Uterus (tissue), 4 donors: ENCODE measurements at places on chromosomes 5 and 9.

DNA sequence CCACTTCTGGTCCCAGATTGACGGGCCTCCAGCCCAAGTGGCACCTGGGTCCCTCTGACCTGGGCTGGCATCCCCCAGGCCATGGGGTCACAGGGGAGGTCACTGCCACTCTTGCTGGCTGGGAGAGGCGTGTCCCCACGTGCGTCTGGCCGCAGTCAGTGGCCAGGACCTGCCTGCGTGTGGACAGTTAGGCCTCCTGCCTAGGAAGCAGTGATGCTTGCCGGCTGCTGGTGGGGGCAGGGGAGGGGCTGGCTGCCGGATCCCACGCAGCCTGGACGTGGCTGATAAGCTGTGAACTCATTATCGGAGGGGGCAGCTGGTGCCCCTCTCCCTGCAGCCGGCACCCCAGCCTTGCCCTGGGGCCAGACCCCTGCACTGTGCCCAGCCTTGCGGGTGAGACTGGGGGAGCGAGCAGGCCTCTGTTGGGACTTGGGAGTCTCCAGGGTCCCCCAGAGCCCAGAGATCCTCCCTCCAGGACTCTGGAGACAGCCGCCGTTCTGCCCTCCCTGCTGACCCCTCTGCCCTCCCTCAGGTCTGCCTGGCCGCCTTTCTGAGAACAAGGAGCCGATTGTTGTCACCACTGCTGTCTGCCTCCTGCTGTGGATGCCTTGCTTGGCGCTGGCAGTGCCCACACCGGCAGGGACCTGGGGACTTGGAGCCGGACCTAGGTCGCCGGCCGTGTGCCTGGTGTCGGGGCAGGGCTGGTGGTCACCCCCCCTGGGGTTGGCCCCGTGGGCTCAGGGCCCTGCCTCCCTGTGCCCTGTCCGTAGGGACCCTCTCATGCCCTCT, 12.3 kb downstream of the RXRA start:
- peaks cover 6% of the 10 kb centered on the region for H3K4me1 ChIP-seq
- H3K4me3 ChIP-seq: peak overlapping the region; percentile 14
- DNase-seq: no peak
- no peaks in the 10 kb centered on the region for H3K36me3 ChIP-seq
- H3K27me3 ChIP-seq: no peaks in the 10 kb centered on the region

DNA sequence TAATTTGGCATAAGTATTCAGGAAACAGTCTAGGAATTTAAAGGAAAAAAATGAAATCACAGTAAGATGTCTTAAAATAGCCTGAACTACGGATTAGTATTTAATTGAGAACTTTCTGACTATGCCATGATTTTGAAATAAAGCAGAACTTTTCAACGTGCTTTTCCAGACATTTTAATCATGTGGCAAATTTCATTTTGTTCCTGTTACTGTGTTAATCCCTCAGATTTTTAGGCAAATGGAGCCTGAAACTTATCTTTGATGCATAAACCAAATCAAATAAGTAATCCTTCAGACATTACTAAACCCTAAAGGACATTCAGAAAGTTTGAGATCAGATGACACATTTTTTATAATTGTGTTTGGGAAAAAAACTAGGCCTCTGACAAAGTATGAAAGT, 75.7 kb downstream of the FBN2 start:
- no peak overlapping the region for H3K4me3 ChIP-seq
- no peaks in the 10 kb centered on the region for H3K4me1 ChIP-seq
- H3K36me3 ChIP-seq: no peaks in the 10 kb centered on the region
- H3K27me3 ChIP-seq: no peaks in the 10 kb centered on the region
- H3K27ac ChIP-seq: no peak overlapping the region

GRCh38 chr5:134184155-134185135, 7.7 kb upstream of the SKP1 start:
- H3K27ac ChIP-seq: no peak overlapping the region
- no peaks in the 10 kb centered on the region for H3K4me1 ChIP-seq
- no peaks in the 10 kb centered on the region for H3K27me3 ChIP-seq
- H3K4me3 ChIP-seq: no peak overlapping the region
- DNase-seq: peak; percentile 63
- no peaks in the 10 kb centered on the region for H3K36me3 ChIP-seq

GRCh38 chr9:95095641-95096355, 221.7 kb downstream of the FANCC start:
- H3K27me3 ChIP-seq: no peaks in the 10 kb centered on the region
- DNase-seq: no peak
- peaks cover 28% of the 10 kb centered on the region for H3K4me1 ChIP-seq

DNA sequence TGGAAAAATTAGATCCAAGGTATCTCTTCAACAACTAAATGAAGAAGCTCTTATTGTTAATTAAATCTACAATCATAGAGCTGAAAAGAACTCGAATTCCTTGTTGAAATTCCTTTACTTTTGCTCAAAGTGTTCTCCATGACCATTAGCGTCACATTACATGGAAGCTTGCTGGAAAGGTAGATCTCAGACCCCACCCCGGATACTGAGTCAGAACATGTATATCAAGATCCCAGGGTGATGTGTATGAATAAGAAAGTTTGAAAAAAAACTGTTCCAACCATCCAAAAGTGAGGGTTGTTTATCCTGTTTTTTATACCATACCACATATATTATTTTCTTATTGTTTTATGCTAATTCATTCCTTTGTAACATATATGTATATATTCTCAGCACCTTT, 237.1 kb upstream of the PUM3 start:
- H3K27me3 ChIP-seq: no peaks in the 10 kb centered on the region
- DNase-seq: no peak
- H3K4me1 ChIP-seq: no peaks in the 10 kb centered on the region
- no peak overlapping the region for H3K4me3 ChIP-seq

DNA sequence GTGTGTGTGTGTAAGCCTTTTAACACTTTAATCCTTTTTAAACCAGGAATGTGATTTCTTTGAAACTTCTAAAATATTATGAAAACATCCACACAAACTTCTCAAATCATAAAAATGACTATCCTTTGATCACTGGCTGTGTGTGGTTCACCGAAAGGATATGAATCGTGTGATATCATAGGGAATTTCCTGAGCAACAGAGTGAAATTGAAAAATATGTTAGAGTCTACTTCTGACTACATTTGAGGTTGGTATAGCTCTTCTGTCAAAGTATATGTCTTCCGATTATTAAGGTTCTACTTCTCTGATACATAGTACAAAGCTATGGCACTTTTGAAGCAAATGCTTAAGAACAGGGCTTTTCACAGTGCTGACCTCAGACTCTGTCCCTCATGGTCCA, 40.3 kb downstream of the RGMB start:
- no peaks in the 10 kb centered on the region for H3K27me3 ChIP-seq
- no peak overlapping the region for H3K4me3 ChIP-seq

DNA sequence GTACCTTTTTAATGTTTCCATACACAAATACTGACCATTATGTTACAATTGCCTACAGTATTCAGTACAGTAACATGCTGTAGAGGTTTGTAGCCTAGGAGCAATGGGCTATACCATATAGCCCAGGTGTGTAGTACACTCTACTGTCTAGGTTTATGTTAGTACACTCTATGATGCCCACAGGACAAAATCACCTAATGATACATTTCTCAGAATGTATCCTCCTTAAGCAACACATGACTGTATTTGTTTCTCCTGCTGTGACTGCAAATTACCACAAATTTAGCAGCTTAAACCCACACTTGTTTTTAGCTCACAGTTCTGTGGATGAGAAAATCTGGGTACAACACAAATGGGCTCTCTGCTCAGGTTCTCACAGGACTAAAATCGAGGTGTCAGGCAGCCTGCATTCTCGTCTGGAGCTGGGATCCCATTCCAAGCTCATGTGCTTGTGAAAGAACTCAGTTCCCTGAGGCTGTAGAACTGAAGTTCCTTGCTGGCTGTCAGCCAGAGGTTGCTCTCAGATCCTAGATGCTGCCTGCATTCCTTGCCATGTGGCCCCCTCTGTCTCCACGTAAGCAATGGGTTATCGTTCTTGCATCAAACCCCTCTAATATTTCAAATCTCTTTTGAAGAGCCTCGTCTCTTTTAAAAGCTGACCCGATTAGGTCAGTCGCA, 38.6 kb upstream of the PIK3R1 start:
- H3K4me3 ChIP-seq: no peak overlapping the region
- no peak for DNase-seq
- no peaks in the 10 kb centered on the region for H3K4me1 ChIP-seq
- H3K27me3 ChIP-seq: no peaks in the 10 kb centered on the region
- H3K27ac ChIP-seq: no peak overlapping the region

GRCh38 chr9:105191508-105192121, 52.8 kb upstream of the SLC44A1 start:
- peak overlapping the region; percentile 48 for H3K27ac ChIP-seq
- no peaks in the 10 kb centered on the region for H3K36me3 ChIP-seq
- no peaks in the 10 kb centered on the region for H3K27me3 ChIP-seq
- no peak overlapping the region for H3K4me3 ChIP-seq
- no peaks in the 10 kb centered on the region for H3K4me1 ChIP-seq

GRCh38 chr9:35537913-35538312, 48.0 kb downstream of the RUSC2 start:
- peak overlapping the region; percentile 91 for H3K27ac ChIP-seq
- H3K36me3 ChIP-seq: no peaks in the 10 kb centered on the region
- DNase-seq: no peak
- peaks cover 13% of the 10 kb centered on the region for H3K4me1 ChIP-seq

DNA sequence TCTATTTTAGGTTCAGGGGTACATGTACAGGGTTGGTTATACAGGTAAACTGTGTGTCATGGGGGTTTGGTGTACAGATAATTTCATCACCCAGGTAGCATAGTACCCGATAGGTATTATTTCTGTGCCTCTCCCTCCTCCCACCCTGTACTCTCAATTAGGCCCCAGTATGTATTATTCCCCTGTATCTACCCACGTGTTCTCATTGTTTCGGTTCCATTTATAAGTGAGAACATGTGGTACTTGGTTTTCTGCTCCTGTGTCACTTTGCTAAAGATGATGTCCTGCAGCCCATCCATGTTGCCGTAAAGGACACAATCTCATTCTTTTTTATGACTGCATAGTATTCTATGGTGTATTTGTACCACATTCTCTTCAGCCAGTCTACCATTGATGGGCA, 96.8 kb upstream of the SLC24A2 start:
- no peak overlapping the region for H3K4me3 ChIP-seq
- H3K36me3 ChIP-seq: no peaks in the 10 kb centered on the region
- no peaks in the 10 kb centered on the region for H3K27me3 ChIP-seq
- DNase-seq: no peak
- no peaks in the 10 kb centered on the region for H3K4me1 ChIP-seq
- no peak overlapping the region for H3K27ac ChIP-seq

DNA sequence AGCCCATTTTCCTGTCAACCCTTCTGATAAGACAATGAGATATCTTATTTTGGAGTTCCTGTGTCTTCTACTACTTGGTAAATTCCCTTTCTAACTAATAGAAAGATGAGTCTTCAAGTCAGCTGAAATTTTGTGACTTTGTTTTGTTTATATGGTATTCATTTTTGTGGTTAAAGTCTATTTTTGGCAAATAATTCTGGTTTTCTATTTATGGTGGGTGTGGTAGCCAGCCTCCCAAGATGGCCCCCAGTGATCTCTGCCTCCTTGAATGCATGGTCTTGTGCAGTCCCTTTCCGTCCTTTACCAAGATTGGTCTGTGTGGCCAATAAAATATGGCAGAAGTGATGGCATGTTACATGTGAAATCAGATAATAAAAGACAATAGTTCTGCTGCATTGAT, 91.5 kb downstream of the NR3C1 start:
- H3K4me1 ChIP-seq: no peaks in the 10 kb centered on the region
- DNase-seq: no peak
- no peak overlapping the region for H3K27ac ChIP-seq
- H3K36me3 ChIP-seq: no peaks in the 10 kb centered on the region

- H3K4me3 ChIP-seq: no peak overlapping the region
- no peak overlapping the region for H3K27ac ChIP-seq
- no peak for DNase-seq
Observed at GRCh38 chr9:100317706-100318105, 35.0 kb downstream of the TEX10 start.

DNA sequence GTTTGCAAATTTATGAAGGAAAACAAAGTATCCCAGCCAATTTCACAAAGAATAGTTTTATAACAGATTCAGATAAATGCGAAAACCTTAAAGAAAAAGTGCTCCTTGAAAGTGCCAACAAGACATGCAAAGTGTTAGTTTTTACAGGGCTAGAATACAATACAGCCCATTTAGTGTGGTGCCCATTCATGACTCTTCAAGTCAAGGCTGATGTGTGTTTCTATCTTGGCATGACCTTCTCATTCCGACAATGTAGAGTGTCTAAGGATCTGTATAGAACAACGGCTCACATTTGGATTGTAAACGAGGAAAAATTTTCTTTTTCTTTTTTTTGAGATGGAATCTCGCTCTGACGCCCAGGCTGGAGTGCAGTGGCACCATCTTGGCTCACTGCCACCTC, 205.2 kb upstream of the SEMA6A start:
- DNase-seq: no peak
- H3K27ac ChIP-seq: no peak overlapping the region
- H3K36me3 ChIP-seq: no peaks in the 10 kb centered on the region
- H3K4me3 ChIP-seq: no peak overlapping the region

GRCh38 chr5:52760695-52761366, 26.9 kb upstream of the ITGA1 start:
- H3K36me3 ChIP-seq: no peaks in the 10 kb centered on the region
- H3K4me3 ChIP-seq: no peak overlapping the region
- H3K27ac ChIP-seq: no peak overlapping the region
- no peaks in the 10 kb centered on the region for H3K27me3 ChIP-seq
- no peaks in the 10 kb centered on the region for H3K4me1 ChIP-seq
- no peak for DNase-seq

DNA sequence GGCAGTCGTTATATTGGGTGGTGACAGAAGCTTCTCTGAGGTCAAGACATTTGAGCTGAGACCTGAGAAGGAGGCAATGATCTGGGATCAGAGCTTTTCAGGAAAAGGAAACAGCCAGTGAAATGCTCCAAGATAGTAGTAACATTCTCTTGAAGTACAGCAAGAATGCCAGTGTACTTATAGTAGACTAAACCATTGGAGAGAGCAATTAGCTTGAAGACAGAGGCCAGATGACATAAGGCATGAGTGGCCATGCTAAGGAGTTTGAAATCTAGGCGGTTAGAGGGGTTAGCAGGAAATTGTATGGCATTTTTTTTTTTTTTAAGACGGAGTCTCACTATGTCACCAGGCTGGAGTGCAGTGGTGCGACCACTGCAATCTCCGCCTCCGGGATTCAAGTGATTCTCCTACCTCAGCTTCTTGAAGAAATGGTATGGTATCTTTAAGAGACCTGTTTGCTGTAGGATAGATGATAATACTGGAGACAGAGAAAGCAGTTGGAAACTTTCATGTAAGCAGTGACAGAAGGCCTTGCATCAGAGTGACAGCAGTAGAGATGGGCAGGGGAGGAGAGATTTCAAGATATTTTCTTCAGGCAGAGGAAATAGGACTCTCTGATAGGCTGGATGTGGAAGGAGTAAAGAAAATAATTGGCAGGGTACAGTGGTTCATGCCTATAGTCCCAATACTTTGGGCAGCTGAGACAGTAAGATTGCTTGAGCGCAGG, 482.2 kb upstream of the PAPPA start:
- no peak for DNase-seq
- H3K27ac ChIP-seq: no peak overlapping the region
- no peaks in the 10 kb centered on the region for H3K4me1 ChIP-seq
- H3K36me3 ChIP-seq: no peaks in the 10 kb centered on the region
